ENCODE measurements at places on chromosomes 1 and 21.
A peak's percentile ranks its signal among the peaks of the same experiment; 100 is the strongest.

GRCh38 chr1:218537122-218537913 lies 192.2 kb downstream of the TGFB2 start:
- DNase-seq: no peak

DNA sequence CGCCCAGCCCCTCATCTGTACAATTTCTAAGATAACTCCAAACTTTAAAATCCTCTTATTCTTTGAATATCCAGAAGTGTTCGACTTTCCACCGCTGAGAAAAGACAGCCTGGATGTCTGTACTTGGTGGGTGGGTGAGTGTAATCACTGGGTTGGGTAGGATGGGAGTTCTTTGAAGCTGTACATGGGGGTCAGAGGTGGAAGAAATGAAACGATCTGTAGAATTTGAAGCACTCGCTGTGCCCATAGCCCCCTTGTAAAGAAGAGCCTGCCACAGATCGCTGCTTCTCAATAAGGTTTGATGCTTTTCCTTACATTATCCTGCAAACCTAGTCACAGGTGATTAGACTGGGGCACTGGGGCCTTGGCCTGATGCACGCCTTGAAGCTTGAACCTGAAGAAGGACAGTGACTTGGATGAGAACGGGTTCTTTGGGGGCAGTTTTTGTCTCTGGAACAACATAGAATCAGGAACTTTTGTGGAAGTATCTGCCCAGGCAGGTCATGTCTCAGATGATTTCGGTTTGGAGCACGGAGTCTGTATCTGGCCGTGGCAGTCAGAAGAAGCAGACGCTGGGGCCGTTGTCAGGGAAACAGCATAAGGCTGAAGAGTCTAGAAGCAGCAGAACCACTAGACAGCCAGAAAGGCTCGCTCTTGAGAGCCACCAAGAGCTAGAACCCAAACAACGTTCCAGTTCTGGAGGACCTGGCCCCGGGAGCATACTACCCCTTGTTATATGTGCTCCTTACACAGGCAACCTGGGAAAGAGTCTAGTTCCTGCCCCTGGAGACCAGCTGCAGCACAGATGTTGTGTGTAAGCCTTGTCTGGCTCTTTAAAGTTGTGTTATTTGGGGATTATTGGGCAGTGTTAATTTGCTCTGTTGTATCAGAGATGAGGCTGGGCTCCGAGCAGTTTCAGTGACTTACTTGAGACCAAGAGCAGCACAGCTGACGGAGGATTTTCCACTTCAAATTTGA lies 45.1 kb upstream of the SCCPDH start:
- no peak for DNase-seq

DNA sequence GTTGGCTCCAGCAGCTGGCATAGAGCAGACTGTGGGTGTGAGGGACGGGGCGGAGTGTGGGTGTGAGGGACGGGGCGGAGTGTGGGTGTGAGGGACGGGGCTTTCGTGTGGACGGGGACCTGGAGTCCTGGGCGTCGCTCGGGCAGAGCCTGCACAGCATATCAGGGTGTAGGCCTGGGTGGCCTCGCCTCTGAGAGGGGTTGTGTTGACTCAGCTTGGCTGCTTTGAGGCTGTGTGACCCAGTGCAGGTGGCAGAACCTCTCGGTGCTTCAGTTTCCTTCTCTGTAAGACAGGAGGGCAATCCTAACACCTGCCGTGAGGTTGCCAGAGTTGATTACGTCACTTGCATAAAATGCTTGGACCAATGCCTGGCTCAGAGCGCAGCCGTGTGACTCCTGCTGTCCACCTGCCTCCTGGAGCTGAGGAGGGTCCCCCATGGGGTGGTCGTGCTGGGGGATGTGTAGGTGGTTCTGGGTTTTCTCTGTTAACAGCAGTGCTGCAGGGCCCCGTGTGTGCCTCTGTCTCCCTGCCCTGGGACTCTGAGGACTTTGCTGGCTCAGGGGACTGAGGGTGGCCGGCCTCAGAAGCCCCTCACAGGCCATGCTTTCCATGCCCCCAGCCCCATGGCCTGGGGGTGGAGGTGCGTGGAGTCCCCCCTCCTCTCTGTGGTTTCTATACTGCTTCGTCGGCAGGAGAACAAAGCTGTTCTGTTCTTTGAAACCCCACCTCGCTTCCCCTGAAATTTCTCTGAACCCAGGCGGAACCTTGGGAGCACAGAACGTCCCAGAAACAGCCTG lies 15.4 kb downstream of the PDXK start:
- no peak for DNase-seq

GRCh38 chr1:156927215-156928042 lies 7.0 kb downstream of the LRRC71 start:
- peak; percentile 39 for DNase-seq

Measured in inflammatory macrophage treated with lipopolysaccharide for 1 hour (primary cell).